CD8-positive, alpha-beta memory T cell (primary cell): ENCODE measurements at places on chromosomes 7 and 10.

GRCh38 chr7:63071920-63072319 is 926.7 kb upstream of the ZNF722 start:
- no peak for DNase-seq

GRCh38 chr7:131480384-131481315 is 75.8 kb downstream of the PODXL start:
- DNase-seq, result no peak

DNA sequence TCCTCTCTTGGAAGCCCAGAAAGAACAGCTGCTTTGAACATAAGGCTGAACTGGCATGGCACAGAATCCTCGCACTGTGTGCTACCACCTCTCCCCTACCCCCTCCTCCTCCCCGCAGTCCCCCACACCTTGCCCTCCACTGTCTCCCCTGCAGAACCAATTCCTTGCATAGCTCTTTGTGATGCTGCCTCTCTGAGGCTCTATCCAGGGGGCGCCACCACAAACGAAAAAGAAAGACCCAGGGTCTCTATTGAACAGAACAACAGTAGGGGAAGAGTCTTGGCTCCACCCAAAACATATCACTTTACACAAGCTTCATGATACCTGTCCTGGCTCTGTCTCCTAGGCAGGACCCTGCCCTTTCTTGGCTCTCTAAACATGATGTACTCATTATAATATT is 26.2 kb upstream of the EBLN1 start:
- no peak for DNase-seq

DNA sequence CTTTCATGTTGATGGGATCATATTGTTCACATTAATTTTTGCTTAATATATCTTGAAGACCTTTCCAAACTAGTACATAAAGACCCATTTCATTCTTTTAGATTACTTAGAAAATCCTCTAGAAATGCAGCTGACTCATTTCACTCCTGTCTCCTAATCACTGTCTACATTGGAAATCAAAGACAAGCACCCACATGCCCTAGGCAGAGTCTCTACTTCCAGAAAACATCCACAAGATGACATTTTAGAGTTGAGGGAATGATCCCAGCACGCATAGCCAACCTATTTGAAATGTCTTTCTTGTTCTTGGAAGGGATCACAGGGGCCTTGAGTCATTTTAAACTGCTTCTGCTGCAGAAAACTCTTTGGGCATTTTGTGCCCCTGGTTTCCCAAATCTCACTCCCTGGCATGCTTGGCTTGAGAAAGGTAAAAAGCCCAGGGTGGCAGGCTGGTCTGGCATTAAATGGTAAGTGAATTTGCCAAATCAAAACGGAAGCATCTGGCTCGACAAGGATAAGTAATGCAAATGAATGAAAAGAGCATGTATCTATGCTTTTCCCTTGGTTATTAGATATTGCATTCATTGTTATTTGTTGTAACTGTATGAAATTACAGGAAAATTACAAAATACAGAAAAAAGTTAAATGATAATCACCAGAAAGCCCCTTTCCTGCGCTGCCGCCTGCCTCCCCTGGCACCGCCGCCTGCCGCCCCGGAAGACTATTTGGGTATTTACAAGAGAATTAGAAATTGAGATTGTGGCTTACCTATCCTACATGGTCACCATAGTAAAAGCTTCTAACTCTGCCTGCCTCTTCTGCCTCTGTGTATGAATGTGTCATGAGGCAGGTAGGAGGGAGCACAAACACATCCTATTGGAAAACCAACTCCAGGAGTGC is 225.3 kb downstream of the PTEN start:
- no peak for DNase-seq

DNA sequence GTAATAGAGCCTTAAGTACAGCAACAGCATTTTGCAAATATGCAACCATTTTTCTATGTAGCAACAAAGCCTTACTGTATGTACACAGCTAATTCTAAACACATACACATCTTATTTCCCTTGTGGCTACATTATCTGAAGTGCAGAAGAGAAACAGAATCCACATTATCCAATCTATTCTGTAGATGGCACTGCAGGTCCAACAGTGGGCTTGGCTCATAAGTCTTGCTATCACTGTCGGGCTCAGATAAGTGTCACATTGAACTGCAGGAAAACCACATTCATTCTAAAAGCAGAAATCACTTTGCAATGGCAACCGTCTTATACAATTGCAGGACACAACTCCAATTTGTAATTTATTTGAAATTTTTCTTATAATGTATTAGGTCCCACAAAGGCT is 109.8 kb upstream of the NOBOX start:
- no peak for DNase-seq

DNA sequence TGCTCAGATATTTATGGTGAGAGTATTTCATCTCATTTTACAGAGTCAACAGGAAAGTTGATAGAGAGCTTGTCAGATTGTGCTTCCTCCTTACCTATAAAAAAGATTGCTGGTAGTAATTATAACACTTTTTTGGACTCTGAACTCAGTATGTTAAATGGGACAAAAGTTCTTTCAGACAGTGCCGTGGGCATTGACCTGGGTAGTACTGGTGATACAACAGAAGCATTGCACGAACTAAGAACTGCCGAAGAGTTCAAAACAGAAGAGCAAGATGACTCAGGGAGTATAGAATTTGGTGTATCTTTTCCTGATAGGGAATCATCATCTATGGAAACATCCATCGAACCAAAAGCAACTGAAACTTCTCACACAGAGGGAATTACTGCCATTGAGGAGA is 58.6 kb downstream of the LOXL4 start:
- no peak for DNase-seq

DNA sequence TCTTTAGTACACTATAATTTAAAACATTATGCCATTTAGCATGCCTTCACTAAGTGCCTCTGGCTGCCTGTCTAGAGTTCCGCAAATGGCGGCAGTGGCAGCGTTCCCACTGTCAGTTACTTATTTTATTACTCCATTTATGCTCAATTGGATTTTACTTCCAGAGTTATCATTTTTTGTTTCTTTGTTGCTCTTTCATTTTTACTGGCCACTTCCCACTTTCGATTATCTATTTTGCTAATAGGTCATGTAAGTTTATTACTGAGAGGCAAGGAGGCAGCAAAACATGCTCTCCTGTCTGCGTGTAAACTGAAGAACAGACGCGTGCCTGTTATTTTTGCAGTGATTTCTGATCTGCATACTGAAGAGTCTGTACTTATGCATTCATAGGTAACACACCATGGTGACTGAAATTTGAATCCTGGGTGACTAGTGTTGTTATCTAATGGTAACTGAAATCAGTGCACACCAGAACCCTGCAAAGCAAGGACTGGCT is 23.1 kb downstream of the KDM7A start:
- no peak for DNase-seq

GRCh38 chr10:11097686-11098085 is 80.0 kb downstream of the CELF2 start:
- no peak for DNase-seq

- DNase-seq, result no peak
Observed at GRCh38 chr10:31000867-31001266, 30.8 kb downstream of the ZNF438 start.

GRCh38 chr10:42477170-42477569 is 161.2 kb downstream of the ZNF33B start:
- no peak for DNase-seq

DNA sequence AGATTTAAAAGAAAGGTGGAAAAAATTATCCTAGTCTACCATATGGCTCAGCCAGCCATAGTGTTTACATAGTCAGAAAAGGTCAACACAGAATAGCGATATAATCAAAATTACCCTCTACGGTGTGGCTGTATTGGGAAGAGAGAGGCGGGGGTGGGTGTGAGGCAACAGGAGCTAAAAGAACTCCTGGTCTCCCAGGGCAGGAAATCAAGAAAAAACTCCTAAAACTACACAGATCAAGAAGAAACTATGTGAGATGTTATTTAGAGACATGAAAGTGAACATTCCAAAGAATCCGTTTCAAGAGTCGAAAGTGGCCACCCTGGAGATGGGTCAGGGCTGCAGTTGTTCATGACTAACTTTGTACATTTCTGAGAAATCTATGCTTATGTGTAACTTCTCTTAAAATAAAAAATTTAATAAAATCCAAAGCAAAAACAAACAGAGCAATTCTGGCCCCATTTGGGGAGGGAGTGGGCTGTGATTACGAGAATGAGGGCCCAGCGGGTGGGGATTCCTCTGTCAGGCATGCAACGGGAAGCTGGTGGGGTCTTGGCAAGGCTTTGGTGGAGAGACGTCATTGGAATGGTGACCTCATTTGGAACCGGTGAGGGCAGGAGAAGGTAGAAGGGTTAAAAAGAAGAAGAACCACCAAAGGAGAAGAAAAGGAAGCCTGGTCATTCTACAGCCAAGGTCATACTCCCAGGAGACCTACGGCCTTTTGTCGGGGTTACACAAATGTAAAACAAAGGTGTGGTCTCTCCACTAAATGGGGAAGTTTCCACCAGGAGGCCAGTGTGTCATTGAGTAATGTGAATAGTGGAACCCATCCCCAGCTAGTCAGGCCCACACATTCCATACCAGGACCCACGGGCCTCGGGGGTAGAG is 71.2 kb upstream of the DUSP5 start:
- no peak for DNase-seq

- no peak for DNase-seq
Observed at GRCh38 chr7:106866298-106867281, 1.5 kb downstream of the PIK3CG start.

DNA sequence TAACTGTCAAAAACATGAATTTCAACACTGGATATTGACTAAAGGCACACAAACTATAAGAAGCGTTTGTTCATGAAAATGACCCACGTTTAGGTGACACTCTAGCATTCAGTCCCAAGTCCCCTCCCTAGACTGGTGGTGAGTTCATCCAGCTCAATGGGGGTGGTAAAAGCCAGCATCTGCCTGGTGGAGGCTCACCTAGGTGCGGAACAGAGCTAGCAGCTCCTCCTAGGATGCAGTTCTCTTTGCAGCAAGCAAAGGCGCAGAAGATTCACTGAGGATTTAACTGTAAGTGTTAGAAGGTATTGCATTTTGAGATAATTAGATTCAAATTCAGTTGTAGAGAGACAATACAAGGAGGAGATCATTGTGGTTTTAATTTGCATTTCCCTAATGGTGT is 87.6 kb downstream of the VSTM2A start:
- no peak for DNase-seq

- DNase-seq, result no peak
Observed at GRCh38 chr10:66183028-66183427, 742.8 kb upstream of the LRRTM3 start.
